ENCODE measurements at places on chromosomes 2 and 18.

GRCh38 chr18:6951336-6952090 is 166.1 kb downstream of the LAMA1 start:
- peak; percentile 41 for DNase-seq

- DNase-seq, result no peak
Observed at GRCh38 chr2:120828829-120829632, 93.4 kb downstream of the GLI2 start.

- DNase-seq, result peak; percentile 29
Observed at GRCh38 chr2:200862532-200863000, 1.9 kb downstream of the CLK1 start.

DNA sequence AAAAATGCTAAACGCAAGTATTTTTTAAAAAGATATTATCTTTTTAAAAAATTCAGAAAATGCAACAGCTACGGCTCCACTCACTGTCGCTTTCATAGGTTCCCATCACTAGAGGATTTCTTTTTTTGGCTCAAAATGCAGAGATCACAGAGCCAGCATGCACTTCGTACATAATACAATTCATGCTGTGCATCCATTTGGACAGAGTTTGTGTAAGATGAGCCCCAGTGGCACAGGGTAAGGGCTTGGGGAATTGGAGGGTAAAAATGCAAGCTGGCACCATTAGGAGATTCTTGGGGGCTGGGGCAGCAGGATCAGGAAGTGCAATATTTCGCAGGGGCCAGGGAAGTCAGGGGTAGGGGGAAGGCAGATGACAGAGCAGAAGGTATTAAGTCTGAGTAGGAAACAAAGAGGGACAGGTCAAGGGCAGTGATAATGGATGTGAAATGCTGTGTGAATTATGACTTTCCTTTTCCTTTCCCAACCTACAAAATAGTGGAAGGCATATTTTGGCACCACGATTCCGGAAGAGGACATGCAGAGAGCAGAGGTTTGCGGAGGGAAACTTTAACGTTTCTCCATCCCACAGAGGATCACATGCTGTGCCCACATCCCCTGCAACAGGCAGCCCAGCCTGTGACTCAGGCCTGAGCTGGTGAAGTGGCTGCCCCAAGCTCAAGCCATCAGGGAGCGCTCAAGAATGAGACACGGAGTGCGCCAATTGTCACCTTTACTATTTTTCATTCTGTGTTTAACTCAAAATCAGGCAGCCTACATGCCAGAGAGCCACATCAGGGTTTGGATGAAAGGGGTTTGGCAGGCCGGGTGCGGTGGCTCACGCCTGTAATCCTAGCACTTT is 4.7 kb downstream of the CAPG start:
- DNase-seq, result no peak

DNA sequence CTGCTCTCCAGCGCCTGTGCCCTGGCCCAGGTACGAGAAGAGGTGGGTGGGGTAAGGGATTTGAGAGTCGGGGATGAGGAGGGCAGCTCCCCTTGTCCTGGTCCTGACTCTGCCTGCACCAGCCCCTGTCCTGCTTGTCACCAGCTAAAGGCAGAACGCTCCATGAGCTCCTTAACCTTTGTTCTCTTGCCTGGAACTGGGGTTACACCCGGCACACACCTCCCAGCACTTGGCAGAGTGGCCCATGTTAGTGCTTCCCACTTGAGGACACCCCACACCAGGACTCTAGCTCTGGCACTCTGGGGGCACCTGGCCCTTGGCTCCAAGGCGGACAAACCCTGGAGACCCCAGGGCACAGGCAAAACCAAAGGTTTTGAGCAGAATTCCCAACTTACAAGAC is 19.2 kb downstream of the ANO7 start:
- DNase-seq, result no peak

- DNase-seq, result no peak
Observed at GRCh38 chr2:232476791-232477190, 10.8 kb downstream of the ECEL1 start.

- no peak for DNase-seq
Observed at GRCh38 chr18:5646739-5647138, 102.9 kb upstream of the EPB41L3 start.

DNA sequence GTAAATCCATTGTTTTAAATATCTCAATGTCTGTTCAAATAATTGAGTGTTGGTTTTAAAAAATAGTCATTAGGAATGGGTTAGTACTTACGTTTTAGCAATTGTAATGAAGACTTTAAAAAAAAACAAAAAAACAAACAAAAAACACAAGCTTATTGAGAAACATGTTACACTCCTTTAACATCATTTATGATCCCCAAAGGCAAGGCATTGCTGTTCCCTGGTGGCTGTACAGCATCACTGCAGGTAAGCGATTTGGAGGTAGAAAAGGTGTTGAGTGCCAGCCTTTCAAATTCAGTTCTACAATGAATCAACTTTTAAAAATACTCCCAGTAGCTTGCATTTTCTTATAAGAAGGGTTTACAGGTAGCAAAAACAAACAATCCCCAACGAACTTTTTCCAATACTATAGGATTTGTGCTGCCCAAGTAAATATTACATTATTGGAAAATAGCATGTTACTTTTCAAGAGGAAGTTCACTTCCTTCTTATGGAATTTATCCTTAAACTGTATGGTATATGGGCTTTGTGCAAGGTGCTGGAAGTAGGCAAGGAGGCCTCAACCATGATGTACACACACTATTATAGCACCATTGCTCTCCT is 27.5 kb downstream of the CNRIP1 start:
- peak; percentile 41 for DNase-seq

- no peak for DNase-seq
Observed at GRCh38 chr2:43110442-43110871, 115.9 kb downstream of the ZFP36L2 start.

DNA sequence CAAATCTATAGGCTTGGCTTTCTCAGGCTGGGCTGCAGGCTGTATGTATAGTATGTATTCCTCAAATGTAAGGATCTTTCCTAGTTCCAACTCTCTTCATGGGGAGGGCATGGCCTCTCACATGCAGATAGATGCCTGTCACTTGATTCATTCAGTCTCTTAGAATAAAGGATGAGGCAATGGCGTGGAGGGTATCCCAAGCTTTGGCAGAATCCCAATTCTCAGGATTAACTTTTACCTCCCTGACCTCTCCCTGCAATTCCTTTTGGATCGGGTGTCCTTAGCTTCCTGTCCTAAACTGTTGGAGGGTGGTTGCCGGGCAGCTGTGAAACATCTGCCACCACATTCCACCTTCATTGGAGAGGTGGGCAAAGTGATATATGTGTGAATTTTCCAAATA is 80.3 kb downstream of the INSIG2 start:
- DNase-seq, result no peak
